T-helper 22 cell (primary cell): ENCODE measurements at places on chromosomes 16 and 17.
A peak's percentile ranks its signal among the peaks of the same experiment; 100 is the strongest.

- DNase-seq, result no peak
Observed at GRCh38 chr17:69711541-69711940, 297.0 kb downstream of the MAP2K6 start.

DNA sequence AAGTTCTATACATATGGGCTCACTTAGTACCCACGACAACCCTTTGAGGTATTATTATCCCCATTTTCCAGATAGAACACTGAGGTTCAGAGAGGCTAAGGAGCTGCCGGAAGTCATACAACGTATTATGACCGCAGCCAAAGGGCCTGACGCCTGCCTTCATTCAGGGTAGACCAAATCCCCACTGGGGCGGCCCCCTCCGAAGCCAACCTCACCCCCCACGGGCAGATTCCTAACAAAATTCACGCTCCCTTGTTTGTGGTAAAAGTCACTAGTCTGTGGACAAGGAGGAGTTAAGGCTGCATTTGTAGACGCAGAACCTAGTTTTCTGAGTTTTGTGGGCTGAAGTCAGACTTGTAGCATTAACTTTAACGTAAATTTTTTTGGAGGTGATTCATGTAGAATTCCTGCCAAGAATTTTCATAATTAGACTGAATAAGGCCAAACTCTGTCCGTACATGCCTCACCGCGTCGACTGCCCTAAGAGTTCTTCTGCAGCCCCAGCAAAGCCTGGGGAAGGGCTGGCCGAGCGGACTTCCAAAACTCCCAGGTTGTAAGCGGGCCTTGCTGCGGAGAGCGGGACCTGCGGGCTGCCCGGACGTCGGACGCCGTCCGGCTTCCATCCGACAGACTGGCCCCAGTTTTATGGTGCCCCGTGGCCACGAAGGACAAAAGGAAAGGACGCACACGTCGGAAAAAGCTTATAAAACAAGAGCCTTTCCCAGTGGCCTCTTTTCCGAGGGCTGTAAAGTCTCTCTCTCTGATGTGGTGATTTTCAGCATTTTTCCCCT lies 75.7 kb downstream of the NXN start:
- DNase-seq, result no peak

- DNase-seq, result no peak
Observed at GRCh38 chr17:36730857-36731490, 129.6 kb downstream of the MRM1 start.

- DNase-seq, result no peak
Observed at GRCh38 chr16:64074706-64075105, 1047.2 kb downstream of the CDH11 start.

GRCh38 chr17:74244548-74244947 lies 29.5 kb upstream of the DNAI2 start:
- no peak for DNase-seq

- DNase-seq, result no peak
Observed at GRCh38 chr16:68806422-68806821, 36.9 kb upstream of the TANGO6 start.

GRCh38 chr16:76487411-76488064 lies 210.3 kb downstream of the CNTNAP4 start:
- no peak for DNase-seq

DNA sequence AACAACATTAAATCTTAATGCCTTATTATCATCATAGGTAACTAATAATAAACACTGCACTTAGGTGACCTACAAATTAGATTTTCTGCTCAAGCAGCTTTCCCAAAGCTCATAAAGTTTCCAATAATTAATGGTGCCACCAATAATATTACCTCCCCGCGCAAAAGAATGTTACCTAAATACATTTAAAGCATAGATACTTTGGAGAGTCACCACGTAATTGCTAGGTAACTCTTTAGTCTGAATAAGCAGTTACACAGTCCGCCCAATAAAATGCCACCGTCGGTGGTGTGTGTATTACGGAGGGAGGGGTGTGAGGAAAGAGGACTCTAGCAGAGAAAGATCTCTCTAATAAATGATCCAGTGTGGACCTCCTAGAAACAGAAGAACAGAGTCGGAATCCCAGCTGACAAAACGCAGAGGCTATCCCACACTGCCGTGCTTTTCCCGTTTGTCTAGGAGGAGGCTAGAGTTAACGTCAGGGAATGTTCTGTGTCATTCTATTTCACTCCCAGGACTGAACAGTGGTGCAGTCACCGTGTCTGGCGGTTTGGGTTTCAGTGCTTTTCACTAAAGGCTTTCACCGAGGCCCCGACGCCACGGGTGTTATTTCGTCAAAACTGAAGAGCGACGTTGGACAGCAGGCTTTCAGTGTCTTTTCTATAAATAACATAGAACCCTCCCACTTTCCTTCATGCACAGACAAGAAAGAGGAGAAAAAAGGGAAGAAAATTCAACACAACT lies 630 bp downstream of the RNFT1 start:
- DNase-seq, result peak; percentile 9

DNA sequence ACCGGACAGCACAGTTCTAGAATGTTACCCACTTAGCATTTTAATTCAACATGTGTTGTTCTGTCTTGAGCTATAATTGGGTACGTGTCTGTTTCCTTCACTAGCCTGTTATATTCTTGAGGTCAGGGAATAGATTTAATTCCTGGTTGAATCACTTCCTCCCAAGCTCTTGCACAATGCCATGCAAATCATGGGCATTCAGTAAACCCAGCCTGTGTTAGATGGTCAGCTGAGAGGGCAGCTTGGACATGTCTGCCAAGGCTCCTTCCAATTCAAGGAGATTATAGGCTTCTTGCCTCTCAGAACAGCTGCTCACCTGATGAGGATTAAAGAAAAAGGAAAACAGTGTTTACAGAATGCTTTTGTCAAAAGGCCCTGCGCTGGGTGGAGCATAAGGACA lies 12.6 kb downstream of the C1QTNF1 start:
- no peak for DNase-seq

DNA sequence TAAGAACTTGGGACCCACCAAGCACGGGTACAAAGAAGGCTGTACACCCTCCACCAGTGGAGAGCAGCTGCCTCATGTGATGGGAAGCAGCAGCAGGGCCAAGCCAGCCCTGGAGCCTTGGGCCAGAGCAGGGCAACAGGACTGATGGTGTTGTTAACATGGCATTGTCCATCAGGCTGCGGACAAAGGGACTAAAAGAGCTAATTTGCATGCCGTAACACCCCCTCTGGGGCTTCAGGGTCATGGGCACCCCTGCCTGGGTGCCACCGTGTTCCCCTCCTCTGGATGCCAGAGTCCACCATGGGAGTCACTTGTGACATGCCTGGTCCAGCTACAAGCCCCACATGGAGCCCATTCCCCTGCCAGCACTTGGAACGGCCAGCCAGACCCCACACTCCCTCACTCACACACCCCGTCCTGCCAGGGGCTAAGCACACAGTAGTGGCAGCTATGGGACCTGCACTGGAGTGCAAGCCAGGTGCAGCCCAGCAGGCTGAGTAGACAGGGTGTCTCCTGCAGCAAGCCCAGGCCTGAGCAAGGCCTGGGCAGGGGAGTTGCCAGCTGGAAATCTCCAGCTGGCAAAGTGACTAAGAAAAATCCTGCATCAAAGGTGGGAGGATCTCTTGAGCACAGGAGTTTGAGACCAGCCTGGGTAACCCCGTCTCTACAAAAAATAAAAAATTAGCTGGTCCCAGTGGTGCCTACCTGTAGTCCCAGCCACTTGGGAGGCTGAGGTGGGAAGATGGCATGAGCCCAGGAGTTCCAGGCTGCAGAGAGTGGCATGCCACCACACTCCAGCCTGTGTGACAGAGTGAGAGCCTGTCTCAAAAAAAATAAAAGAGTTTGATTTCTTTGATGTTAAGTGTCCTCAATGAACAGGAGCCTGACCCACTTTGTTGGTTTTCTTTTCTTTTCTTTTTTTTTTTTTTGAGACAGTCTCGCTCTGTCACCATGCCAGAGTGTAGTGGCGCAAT lies 33.7 kb downstream of the NOL11 start:
- no peak for DNase-seq

- DNase-seq, result no peak
Observed at GRCh38 chr17:55582897-55583296, 71.6 kb upstream of the SMIM36 start.

- DNase-seq, result no peak
Observed at GRCh38 chr17:63132459-63132911, 166.4 kb downstream of the TANC2 start.

- no peak for DNase-seq
Observed at GRCh38 chr17:82560802-82561428, 41.4 kb downstream of the FOXK2 start.

DNA sequence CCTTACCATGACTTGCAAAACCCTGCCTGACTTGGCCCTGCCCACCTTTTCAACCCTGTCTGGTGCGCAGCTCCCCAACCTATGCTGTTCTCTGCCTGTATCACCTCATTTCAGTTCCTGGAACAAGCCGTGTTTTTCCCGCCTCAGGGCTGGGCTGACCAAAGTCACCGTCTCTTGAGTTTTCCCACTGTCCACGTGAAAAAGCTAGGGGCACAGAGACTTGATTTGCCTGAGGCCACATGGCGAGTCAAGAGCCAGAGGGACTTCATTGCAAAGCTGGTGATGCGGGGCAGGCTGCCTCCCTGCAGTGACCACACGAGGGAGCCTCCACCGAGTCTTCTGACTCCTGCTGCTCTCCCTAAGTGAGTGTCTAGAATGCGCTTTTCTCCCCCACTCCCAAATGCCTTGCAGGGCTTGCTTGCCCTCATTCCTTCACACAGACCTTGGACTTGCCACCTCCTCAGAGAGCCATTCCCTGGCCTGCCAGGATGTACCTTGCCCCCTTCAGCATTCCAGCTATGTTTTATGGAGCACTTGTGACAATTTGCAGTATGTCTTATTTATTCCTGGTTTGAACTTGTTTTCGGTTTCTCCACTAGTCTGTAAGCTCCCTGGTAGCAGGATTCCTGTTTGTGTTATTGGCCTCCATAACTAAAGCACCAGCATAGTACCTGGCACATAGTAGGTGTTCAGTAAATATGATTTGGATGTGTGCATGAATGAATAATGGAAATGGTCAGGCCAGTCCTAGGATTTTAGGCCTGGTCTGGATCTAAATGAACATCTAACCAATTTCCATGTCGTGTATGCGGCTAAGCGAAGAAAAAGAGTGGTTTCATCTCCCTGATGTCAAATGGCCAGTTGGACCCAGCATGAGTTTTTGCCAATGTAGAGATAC lies 252.3 kb downstream of the SNX29 start:
- no peak for DNase-seq

DNA sequence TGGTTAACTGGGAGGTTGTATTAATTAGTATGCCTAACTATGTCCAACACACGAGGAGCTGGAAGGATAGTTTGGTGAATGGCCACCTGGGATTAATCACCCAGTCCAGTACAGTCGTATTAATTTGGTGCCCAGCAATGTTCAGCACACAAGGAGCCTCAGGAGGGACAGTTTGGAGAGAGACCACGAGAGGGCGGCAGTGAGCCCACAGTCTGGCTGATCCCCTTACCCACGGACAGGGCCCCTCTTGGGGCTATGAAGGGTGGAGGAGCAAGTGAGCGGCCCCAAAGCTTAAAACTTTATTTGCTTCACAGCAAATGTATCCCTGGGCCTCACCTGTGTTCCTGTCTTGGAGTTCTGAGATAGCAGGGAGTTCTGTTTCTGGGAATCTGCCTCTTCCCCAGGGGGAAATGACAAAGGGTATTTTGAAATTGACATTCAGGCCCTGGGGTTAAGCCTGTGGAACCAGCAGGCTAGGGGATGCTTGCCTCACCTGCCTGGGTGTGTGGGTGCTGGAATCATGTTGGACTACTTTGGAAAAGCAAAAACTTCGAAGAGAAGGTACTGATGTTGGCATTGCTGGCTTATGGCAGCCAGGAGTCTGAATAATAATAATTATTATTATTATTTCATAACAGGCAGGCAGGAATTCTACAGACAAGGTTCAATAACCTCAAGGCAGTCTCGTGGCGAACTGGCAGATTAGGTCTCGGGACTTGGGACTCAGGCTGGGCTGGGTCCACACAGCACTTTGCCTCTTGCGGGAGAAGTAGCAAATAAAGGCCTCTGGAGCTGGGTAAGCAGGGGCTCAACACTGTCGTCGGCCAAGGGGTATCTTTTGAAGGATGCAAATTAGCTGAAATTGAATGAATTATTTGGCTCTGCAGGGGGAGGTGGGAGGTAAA lies 227.6 kb upstream of the ASIC2 start:
- no peak for DNase-seq

DNA sequence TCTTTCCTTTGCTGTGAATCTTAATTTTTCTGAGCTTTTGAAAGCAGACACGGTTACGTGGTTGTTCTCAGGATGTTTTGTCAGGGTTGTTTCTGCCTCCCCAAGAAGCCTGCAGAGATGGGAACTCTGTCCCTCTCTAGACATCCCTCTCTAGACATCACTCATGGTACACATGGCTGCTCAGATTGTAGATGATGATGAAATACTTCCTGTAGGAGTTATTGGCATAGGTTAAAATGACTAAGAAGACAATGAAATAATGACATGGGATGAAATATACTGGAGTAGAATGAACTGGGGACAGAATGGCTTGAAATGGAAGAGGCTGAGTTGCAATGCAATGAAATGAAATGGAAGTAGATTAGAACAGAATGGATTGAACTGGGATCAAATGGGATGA lies 253.4 kb downstream of the SHISA9 start:
- DNase-seq, result no peak

DNA sequence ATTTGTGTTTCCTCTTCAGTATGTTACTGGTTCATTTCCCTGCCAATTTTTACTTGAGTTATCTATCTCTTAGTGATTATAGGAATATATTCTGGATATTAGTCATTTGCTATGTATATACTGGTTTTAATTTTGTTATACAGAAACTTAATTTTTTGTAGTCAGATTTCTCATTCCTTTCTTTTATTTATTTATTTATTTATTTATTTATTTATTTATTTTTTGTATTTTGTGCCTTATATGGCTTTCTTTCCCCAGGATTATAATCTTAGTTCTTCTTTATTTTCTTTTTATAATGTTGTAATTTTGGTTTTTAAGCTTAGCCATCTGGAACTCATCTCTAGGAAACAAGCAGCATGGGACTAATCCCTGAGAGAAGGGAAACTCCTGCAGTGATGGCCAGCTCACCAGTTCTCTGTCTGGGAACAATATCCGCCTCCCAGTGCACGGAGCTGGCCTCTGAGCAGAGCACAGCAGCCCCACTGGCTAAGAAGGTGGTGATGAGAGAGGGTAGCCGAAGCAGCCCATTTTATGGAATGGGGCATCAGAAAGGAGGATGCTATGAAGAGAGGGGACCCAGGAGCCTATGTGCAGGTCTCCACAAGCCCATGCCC lies 54.5 kb upstream of the ADORA2B start:
- DNase-seq, result no peak
